ENCODE measurements at places on chromosomes 3 and 15. TPM values are rescaled to one million over a fixed set of nuclear protein-coding genes. Genes with fewer than 3 reads are reported as not detected.

GRCh38 chr15:31511707-31512310, 185.2 kb downstream of the KLF13 start:
- H3K4me1 ChIP-seq = peaks cover 20% of the 10 kb centered on the region
- peaks cover 3% of the 10 kb centered on the region for H3K36me3 ChIP-seq
- peaks cover 25% of the 10 kb centered on the region for H3K27me3 ChIP-seq
- no peak overlapping the region for H3K27ac ChIP-seq

Gene PIK3CB
- 13.4 TPM for total RNA-seq

Gene PLCD1
- 8.2 TPM for total RNA-seq

Gene MAP2K5
- total RNA-seq = 21.1 TPM

- peaks cover 18% of the 10 kb centered on the region for H3K4me1 ChIP-seq
- H3K36me3 ChIP-seq = no peaks in the 10 kb centered on the region
- no peaks in the 10 kb centered on the region for H3K27me3 ChIP-seq
- no peak overlapping the region for H3K4me3 ChIP-seq
- no peak overlapping the region for H3K27ac ChIP-seq
- no peak for DNase-seq
These were observed 4.9 kb upstream of the DYNC1LI1 start for GRCh38 chr3:32575451-32576113.

Gene SLC2A2
- total RNA-seq = not detected

DNA sequence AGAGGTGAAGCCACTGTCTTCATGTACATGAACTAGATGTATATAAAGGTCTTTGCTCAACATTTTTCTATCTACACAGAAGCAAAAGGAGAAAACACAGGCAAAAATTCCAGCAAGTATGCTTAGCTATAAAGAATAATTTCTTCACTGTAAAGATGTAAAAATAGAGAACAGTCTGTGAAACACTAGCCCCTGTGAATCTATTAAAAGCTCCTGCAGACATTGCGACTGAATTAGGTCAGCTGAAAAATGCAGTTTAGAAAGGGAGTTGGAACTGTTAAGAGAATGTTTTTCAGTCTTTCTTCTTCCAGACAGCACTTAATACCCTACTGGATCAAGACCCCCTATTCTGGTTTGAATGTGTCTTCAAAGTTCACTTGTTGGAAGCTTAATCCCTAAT, 291.5 kb downstream of the KBTBD8 start:
- no peaks in the 10 kb centered on the region for H3K27me3 ChIP-seq
- H3K27ac ChIP-seq = no peak overlapping the region
- DNase-seq = no peak
- H3K36me3 ChIP-seq = no peaks in the 10 kb centered on the region
- peaks cover 12% of the 10 kb centered on the region for H3K4me1 ChIP-seq
- no peak overlapping the region for H3K4me3 ChIP-seq

GRCh38 chr3:156705761-156706616, 31.6 kb downstream of the TIPARP start:
- H3K27ac ChIP-seq = no peak overlapping the region
- H3K36me3 ChIP-seq = peaks cover 40% of the 10 kb centered on the region
- peaks cover 8% of the 10 kb centered on the region for H3K4me1 ChIP-seq
- no peak for DNase-seq
- H3K27me3 ChIP-seq = no peaks in the 10 kb centered on the region
- no peak overlapping the region for H3K4me3 ChIP-seq

Gene CD80
- total RNA-seq = 10.2 TPM
